ENCODE measurements at places on chromosomes 5 and 9.
A peak's percentile ranks its signal among the peaks of the same experiment; 100 is the strongest.

- no peak for DNase-seq
These were observed 8.1 kb downstream of the BARHL1 start for GRCh38 chr9:132590318-132591182.

DNA sequence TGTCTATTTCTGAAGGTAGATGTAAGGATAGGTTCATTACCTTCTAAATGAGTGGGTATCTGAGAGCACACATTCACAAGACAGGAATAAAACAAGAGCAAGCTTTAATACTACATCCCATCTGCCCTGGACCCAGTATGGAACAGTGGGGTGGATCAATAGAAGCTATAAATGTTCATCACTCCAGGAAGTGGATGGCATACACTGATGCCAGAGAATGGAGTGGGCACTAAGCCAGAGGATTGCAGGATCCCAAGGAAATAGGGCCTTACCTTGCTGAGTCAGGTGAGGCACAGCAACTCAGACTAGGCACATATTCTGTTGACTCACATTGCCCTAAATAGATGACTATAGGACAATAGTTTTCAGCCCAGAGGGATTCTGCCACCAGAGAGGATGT is 21.3 kb upstream of the COX7C start:
- DNase-seq: no peak

DNA sequence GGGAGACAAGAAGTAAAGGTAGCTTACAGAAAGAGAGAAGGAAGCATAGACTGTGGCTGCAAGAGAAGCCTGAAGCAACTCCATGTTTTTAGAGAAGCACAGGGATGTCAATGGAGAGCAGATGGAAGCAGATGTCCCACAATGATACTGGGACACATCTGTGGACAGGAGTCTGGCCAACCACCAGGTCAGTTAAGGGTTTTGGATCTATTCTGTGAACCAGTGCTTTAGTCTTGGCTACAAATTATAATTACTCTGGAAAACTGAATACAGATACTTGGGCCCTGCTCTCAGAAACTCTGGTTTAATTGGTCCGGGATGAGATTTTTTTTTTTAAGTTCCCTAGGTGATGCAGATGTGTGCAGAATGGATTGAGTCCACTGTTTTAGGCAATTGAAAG is 592.8 kb downstream of the CSNK1G3 start:
- no peak for DNase-seq

GRCh38 chr5:72451741-72452505 is 55.3 kb downstream of the ZNF366 start:
- DNase-seq: no peak

DNA sequence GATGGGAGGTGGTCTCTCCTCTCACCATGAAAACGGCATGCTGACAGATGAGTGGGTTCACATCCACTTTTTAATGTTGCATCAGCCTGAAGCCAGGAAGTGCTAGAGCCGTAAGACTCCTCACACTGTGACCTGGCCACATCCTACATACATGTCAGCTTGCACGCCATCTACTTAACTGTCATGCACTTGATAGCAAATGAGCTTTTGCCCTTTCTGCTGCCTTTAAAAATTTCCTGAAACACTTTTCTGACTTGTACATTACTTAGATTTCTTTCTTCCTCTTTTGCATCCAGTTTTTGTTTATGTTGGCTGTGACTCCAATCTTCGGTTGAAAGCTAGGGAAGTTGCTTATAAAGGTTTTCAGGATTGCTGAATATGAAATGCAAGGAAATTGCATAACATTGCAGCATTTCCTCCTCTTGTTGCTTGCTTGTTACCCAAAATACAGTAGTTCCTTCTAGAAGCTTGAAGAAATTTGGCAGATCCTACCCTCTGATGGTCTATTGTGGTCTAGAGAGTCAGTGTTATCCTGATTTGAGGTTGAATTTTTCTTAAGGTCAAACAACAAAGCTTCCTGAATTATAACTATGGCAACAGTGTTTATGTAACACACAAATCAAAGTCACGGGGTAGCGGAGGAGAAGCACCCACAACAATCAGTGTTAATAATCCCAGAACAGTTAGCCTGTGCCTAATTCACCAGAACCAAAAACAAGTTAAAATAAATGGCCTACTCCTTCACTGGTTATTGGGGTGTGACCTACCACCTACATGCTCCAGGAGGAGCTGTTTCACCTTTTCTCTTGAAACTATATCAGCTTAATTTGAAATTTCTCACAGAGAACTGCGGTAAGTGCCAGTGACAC is 232.5 kb downstream of the ARHGAP26 start:
- DNase-seq: peak; percentile 17
